Panc1 (cell line): ENCODE measurements at places on chromosomes 3 and 15.

DNA sequence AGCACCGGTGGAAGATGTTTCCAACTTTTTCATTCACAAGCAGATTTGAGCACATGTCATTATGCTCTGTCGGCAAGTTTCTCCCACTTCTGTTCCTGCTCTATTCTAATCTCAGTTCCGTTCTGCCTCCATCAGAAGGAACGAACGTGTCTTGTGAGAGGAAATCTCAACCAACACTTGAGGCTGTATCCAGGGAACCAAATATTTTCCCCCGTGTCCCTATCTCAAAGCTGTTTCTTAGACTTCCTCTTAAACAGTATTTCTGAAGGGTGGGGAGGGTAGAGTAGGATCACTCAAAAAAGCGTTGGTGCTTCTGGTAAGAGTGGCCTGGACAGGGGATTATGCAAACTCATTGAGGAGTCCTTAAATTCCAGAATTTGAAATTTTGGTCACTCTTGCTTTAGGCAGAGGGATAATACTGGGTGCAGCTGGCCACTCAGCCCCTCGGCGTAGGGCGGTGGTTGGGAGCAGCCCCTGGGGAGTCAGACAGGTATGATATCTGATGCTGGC, 54.9 kb downstream of the FRMD4B start:
- DNase-seq, result no peak

- DNase-seq, result no peak
Measured at GRCh38 chr3:51982352-51982837, 940 bp upstream of the ACY1 start.

GRCh38 chr3:51942603-51943450, 664 bp downstream of the PARP3 start:
- DNase-seq, result no peak

DNA sequence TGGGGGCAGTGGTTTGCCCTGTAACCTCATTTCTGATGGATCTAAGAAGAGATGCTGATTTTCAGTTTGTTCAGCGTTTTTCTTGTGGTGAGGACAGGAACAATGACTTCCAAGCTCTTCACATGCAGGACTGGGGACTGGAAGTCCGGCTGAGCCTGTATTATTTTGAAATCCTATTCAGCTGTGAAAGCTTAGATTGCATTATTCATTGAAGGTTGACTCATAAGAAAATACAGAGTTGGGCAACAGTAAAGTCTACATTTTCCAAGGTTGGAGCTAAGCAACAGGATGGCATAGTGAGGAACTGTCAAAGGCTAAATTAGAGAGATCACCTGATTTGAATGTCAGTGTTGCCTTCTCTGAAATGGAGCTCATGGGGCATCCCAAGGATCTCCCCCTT, 230.9 kb upstream of the FEZF2 start:
- DNase-seq, result peak; percentile 53

DNA sequence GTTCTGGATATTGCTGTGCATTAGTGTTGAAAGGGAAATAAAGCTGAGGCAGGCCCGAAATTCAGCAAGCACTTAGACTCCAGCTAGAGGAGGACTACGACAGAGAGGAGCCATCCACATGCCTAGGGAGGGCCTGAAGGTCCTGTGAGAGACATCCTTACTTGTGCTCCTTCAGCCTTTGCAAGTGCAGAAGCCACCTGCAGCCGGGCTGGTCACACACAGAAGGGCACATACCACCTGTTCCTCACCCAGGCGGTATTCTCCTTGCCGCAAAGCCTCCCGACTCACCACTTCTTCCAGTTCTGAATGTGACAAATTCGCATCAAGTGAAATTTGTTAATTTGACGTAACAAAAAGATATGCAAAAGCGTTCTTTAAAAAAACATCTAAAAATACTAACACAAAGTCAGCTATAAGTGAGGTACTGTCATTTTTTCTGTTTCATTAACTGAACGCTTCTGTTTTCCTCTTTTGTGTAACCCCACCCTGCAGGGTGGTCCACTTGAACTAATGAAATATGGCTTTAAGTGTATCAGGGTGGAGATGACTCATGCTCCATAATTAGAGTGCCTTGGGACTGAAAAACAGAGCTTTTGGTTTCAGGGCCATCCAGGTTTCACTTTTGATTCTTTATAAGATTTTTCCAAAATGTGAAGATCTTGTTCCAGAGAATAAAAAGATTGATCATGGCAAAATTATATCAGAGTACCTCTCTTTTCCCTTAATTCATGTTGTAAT, 467.9 kb upstream of the ATP11B start:
- no peak for DNase-seq

GRCh38 chr15:80645494-80646065, 49.5 kb upstream of the ABHD17C start:
- DNase-seq, result no peak
